ENCODE measurements at places on chromosomes 3 and 15.

DNA sequence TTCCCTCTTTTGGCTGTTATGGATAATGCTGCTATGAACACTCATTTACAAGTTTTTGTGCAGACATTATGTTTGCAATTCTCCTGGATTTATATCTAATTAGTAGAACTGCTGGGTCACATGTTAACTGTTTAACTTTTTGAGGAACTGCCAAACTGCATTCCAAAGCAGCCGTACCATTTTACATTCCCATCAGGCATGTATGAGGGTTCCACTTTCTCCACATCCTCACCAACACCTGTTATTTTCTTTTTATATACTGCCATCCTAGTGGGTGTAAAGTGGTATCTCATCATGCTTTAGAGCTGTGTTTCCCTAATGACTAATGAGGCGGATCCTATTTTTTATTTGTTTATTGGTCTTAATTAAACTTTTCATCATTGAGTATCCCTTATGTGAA lies 9.2 kb downstream of the KPNA4 start:
- no peak for DNase-seq

DNA sequence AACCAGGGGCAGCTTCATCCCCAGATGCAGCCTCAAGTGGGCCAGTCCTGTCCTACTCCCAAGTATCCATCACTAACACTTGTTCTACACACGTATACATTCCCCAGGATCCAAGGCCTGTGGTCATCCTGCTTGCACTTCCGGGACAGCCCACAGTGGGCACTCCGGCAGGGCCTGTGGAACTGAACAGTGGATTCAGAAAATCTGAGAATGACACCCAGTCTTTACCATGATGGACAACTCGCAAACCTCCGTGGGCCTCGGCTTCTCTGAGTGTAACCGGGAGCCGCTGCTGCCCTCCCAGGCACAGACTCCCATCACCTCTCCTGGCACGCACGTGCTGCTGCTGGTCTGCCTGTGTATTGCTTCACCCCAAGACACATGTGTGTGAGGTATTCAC lies 59.6 kb downstream of the ATP10A start:
- no peak for DNase-seq

GRCh38 chr3:64299206-64299605 lies 73.9 kb upstream of the PRICKLE2 start:
- DNase-seq = no peak

DNA sequence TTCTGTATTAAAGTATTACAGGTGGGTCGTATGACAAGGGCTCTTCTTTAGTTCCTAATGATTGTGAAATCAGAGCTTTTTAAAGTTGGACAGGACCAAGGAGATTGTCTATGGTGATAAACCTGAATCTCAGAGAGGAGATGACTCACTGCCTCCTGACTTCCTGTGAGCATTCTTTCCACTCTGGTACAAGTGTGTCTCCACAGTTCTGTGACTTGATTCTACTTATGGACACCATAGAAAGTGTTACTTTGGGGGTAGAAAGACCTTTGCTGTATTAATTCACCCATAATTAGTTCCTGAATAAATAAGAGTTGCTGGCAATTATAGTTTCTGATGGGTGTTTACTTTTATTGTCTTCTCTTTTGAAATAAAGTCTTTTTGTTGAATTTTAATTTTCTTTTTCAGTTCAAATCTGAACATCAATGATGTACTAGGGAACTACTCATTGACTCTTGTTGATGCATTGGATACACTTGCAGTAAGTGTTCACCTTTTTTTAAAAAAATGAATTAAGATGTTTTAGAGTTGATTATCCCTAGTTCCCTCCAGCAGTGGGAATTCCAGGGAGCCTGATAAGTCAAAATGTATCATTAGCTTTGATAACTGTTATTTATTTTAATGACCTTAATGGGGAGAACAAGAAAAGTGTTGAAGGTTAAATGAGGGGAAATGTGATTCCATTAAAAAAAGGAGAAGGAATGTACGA lies 7.4 kb downstream of the EDEM1 start:
- no peak for DNase-seq

- DNase-seq = no peak
Measured at GRCh38 chr3:66427951-66428474, 72.8 kb downstream of the LRIG1 start.

DNA sequence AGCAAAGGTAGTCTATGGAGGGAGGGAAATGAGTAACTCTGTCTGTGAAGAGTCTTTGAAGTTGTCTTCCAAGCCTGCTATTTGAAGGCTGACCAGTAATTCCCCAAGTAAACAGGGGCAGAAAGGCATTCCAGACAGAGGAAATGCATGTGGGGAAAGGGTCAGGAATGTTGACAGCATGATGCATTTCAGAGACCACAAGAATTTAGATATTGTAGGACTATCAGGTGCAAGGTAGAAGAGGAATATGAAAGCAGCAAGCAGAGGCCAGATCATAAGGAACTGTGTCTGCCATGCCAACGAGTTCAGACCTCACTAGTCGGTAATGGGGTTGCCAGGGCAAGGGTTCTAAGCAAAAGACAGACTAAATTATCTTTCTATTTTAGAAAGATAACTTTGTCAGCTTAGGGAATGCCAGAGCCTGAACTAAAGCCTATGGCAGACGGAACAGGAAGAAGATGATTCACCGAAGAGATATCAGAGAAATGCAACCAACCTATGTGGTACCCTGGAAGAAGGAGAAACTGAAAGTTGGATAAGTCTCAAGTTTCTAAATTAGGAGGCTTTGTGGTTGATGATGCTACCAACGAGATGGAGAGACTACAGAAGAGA lies 327.0 kb upstream of the RORA start:
- peak; percentile 10 for DNase-seq

DNA sequence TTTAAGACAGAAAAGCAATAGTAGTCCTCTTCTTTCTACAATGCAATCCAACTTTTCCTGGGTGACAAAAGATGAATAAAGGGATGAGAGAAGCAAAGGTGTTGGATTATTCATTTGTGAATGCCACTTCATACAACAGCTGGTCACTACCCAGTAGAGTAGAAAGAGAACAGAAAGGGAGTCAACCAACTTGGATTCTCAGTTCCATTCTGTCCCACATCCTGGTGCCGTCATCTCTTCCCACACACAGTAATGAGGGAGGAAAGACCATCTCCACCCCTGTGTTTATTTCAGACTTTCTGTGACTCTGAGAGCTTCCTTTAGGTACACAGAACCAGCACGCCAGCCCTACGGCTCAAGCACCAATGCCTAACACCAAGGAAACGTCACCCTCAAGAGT lies 71.0 kb downstream of the FOXP1 start:
- no peak for DNase-seq

- no peak for DNase-seq
Measured at GRCh38 chr15:90860450-90860849, 7.9 kb upstream of the FURIN start.

DNA sequence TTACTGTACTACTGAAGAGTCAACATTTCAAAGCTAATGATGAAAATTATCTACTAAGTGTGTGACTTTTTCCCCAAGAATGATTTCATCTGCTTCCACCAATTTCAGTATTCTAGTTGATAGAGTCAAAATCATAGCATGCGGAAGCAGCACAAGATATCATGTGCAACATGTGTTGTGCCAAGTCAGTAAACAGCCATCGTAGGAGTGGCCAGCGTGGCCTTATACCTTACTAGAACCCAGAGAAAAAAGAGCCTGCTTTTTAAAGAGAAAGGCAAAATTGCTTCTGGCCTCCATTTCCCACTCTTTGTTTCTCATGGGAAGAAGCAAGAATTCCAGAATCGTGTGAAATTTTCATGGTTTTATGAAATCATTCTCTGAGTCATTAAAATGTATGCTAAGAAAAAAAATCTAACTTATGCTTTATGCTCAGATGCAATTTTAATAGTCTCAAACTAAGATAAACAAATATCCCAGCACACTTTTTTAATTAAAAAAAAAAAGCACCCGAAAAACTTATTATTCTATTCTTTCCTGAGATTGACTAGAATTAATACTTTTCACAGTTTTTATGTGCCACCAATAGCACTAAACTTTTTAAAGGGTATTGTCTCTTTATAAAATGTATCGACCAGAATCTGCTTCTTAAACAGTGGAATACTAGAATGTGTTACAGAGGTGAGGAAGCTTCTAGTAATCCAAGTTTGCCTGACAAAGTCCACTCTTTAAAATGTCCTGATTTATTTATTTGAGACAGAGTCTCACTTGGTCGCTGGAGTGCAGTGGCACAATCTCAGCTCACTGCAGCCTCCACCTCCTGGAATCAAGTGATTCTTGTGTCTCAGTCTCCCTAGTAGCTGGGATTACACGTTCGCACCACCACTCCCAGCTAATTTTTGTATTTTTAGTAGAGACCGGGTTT lies 87.3 kb downstream of the MBNL1 start:
- no peak for DNase-seq

DNA sequence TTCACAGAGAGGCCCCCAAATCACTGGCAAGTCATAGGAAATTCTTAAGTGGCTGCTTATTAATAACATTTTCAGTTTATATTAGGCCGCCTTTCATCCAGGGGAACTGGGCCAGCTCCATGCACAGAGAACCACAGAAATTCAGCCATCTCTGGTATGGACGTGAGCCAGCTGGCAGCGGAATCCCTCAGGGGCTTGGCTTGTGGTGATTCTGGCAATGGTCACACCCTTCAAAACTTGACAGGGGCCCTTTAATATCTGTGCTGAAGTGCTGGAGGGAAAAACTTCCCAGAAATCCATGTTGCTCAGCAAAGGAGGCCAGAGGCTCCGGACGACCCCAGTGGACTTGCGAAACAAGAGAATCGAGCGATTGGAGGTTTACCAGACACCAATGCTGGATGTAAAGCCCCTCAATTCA lies 11.3 kb downstream of the PRICKLE2 start:
- peak; percentile 64 for DNase-seq

GRCh38 chr3:156818273-156818651 lies 7.9 kb upstream of the LEKR1 start:
- no peak for DNase-seq

GRCh38 chr3:144361002-144361401 lies 389.4 kb downstream of the DIPK2A start:
- DNase-seq = no peak

DNA sequence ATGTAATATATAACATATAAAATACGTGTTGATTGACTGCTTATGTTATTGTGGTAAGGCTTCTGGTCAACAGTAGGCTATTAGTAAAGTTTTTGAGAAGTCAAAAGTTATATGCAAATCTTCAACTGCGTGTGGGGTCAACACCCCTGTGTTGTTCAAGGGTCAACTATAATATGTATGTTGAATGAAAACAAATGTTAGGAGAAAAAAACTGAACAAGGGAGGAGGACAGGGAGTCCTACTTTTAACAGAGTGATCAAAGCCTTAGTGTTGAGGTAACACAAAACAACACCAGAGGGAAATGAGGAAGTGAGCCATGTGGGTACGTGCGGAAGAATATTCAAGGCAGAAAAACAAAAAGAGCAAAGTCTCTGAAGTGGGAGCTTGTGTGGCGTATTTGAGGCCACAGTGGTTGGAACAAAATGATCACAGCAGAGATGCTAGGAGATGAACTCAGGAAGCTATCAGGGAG lies 62.5 kb downstream of the SFMBT1 start:
- no peak for DNase-seq

- no peak for DNase-seq
Measured at GRCh38 chr15:70385052-70385451, 287.3 kb upstream of the TLE3 start.

GRCh38 chr15:99930696-99931095 lies 197.5 kb upstream of the LYSMD4 start:
- DNase-seq = no peak

DNA sequence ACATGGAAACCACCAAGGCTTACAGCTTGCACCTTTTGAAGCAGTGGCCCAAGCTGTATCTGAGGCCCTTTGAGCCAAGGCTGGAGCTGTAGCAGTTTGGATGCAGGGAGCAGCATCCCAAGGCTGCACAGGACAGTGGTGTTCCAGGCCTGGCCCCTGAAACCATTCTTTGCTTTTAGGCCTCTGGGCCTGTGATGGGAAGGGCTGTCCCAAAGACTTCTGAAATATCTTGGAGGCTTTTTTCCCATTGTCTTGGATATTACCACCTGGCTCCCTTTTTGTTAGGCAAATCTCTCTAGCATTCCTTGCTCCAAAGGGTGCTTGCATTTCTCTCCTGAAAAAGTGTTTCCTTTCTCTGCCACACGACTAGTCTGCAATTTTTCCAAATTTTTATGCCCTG lies 302.8 kb upstream of the MDFIC2 start:
- no peak for DNase-seq

GRCh38 chr3:197365586-197365985 lies 67.2 kb upstream of the DLG1 start:
- no peak for DNase-seq

DNA sequence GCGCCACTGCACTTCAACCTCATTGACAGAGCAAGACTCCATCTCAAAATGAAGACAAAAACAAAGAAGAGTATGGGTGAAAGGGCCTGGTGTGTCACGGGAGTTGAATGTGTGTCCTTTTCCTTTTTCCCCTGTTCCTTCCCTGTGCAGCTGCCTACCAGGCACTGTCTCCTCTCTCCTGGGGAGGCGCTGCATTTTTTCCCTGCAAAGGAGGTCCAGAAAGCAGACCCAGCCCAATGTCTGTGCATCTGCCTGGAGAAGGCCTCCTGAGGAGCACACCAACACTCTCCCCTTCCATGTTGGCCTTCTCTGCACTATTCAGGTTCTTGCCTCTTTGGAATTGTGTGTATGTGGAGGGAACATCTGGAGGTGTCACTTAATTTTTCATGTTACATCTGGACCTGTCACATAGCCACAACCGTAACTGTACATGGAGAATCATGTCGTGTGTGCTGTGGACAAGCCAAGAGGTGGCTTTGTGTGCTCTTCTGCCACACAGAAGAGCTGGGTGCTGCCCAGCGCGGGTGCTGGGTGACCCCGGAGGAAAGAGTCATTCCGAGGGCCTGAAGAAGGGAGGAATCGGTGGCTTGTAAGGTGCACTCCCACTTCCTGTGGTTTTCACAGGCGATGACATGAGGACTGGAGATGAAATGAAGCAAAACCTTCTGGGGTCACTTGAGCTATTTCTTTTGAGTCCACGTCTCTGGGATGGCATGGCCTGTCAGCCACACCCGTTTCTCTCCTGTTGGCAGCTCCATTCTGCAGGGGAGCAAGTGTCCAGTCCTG lies 46.5 kb upstream of the CGNL1 start:
- DNase-seq = no peak

GRCh38 chr15:57591822-57592367 lies at the start of gene MYZAP:
MYZAP (plus strand) TSS chr15:57591904; CDS start chr15:57592035, 131 bp downstream.
- DNase-seq = peak; percentile 62

GRCh38 chr3:141403576-141403975 lies 35.3 kb downstream of the ZBTB38 start:
- DNase-seq = no peak

DNA sequence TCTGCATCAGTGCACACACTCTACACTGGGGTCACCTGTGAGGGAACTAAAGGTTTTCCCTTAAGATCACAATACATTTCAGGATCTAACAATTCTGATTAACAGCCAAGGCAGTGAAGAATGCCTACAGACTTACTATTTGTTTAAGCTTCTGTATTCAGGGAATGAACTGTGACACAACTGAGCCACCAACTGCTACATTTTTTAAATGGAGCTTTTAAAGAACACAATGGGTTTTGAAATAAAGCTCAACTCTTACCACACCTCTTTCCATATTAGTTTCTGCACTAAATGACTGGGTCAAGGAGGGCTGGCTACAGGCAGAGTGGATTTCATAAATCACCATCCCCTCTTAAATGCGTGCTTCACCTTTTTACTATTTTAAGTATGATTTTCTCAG lies 100.2 kb downstream of the TMCC1 start:
- DNase-seq = no peak

All from SJCRH30 (cell line).